Panc1 (cell line): ENCODE measurements at places on chromosomes 7 and 10. TPM values are rescaled to one million over a fixed set of nuclear protein-coding genes. Genes with fewer than 3 reads are reported as not detected.
A peak's percentile ranks its signal among the peaks of the same experiment; 100 is the strongest.

The HOXA4 gene
- 0.39 TPM for total RNA-seq

The C7orf57 gene
- total RNA-seq = 3.2 TPM

The C10orf143 gene
- 1.0 TPM for total RNA-seq

DNA sequence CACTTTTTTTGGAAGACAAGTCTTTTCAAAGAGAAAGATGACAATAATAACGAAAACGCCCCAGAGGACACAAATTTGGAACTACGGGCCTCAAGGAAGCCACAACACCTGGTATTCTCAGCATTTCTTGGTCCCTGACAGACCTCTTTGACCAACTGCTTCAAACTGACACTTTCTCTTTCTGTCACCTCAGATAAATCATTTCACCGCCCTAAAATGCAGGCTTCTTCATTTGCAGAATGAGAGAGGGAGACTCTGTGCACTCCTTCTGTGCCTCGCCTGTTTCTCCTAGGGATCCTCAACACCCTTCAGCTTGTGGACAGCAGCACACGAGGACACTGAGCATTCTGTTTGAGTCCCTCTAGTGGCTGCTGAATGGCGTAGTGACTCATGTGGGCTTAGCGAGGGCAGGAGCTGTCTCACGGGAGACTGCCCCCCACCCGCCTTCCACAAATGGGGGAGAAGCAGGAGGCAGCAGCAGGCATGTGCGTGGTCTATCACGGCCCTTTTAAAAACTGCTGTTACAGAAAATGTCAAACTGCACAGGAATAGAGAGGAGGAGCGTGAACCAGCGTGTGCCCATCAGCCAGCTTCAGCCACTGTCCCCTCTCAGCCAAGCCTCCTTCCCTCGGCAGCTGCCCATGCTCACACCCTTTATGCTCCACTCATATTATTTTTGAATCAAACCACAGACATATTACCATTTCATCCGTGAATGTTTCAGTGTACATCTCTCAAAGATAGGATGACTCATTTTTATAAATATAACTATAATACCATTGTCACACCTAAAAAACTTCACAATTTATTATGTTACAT, 41.4 kb downstream of the GSDME start:
- DNase-seq = peak; percentile 25

The KCNIP2 gene
- 4.3 TPM for total RNA-seq
